Astrocyte (in vitro differentiated cells and primary cell): ENCODE measurements at places on chromosomes 6 and 20. TPM values are rescaled to one million over a fixed set of nuclear protein-coding genes. Genes with fewer than 3 reads are reported as not detected.
A peak's percentile ranks its signal among the peaks of the same experiment; 100 is the strongest.

DNA sequence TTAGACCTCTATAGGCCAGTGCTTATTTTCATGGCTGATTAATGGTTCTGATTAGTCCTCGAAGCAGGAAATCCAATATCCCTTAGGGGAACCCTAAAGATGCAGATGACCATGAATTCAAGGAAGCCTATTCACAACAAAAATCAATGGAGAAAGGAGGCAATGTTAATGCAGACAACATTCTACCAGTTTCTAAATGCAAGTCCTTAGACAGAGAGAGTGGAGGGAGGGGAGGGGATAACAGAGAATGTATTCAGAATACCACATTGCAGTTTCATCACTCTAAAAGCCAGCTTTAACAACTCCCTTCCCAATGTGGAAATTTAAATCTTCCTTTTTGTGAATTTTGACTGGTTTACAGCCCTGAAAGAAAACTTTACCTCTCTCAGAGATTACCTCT is 87.1 kb upstream of the POU3F2 start:
- H3K4me1 ChIP-seq = no peaks in the 10 kb centered on the region
- H3K27ac ChIP-seq = no peak overlapping the region

- H3K4me1 ChIP-seq = no peaks in the 10 kb centered on the region
- H3K36me3 ChIP-seq = no peaks in the 10 kb centered on the region
- no peak for DNase-seq
- H3K4me3 ChIP-seq = no peak overlapping the region
Measured at GRCh38 chr20:63433756-63434531, 38.5 kb downstream of the KCNQ2 start.

Gene PRELID3B
- 55.1 and 68.8 TPM in 2 replicates for total RNA-seq

DNA sequence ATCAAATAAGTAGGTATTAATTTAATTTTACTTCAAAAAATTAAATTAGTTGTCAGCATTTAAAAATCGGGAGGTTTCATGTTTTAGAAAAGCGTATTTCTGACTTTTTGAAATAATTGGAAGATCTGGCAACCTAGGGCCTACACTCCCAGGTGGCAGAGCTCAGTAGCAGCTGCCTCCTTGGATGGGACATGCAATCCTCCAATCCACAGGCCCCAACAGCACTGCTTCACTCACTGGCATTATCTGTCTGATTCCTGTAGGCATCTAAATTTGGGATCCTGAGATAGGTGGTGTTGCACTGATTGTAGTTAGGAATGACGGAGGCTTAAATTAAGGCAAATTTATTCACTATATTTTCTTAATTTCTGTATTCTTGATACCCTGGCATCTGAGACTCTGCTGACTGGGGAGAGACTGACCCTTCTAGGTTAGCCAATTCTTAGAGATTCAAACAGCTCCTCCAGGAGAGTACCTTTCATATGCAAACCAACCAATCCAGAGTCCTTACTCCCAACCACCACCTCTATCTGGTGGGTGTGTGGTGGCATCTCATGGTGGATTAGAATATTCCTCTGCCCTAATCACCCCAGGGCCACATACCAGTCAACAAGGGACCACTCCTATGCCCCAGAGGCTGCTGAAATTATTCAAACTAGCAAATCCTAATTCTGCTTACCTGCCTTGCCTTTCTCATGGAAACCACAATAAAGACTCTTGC is 146.6 kb upstream of the GLP1R start:
- no peaks in the 10 kb centered on the region for H3K36me3 ChIP-seq
- no peak overlapping the region for H3K27ac ChIP-seq
- H3K4me3 ChIP-seq = no peak overlapping the region

Gene CNBD2
- 2.1 and 3.0 TPM in 2 replicates for total RNA-seq

- H3K4me3 ChIP-seq = no peak overlapping the region
- H3K27me3 ChIP-seq = no peaks in the 10 kb centered on the region
- no peak for DNase-seq
- H3K27ac ChIP-seq = no peak overlapping the region
- peaks cover 26% of the 10 kb centered on the region for H3K4me1 ChIP-seq
Measured at GRCh38 chr6:169185692-169186485, 67.8 kb downstream of the THBS2 start.

Gene FILIP1
- 1.0 and 2.0 TPM in 2 replicates for total RNA-seq

Gene CAGE1
- total RNA-seq = 0.10 and 0.30 TPM in 2 replicates

Gene TPBG
- 23.7 and 26.0 TPM in 2 replicates for total RNA-seq

GRCh38 chr6:113476937-113477839 is 380.0 kb upstream of the MARCKS start:
- H3K4me1 ChIP-seq = no peaks in the 10 kb centered on the region
- no peaks in the 10 kb centered on the region for H3K27me3 ChIP-seq
- no peak overlapping the region for H3K27ac ChIP-seq

- no peak for DNase-seq
- no peaks in the 10 kb centered on the region for H3K27me3 ChIP-seq
- H3K27ac ChIP-seq = no peak overlapping the region
Measured at GRCh38 chr6:85983032-85983659, 340.5 kb upstream of the SYNCRIP start.

DNA sequence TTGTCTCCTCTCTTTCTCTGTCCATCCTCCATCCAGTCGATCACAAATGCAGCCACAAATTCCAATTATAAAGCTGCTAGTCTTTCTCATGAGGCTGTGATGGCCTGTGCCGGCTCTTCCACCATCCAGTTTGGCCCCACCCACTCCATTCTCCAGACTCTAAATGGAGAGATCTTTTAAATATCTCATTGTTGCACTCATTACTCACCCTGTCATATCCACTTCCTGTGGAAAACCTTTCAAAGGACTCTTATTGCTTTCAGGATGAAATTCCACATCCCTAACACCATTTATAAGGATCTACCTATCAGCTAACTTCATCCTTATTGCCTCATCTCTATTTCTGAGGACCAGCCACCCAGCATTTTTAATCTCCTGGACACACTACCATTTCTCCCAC is 70.6 kb downstream of the NRN1 start:
- H3K27me3 ChIP-seq = peaks cover 2% of the 10 kb centered on the region
- peak overlapping the region; percentile 23 for H3K4me3 ChIP-seq
- H3K27ac ChIP-seq = no peak overlapping the region
- peaks cover 19% of the 10 kb centered on the region for H3K4me1 ChIP-seq
- peak; percentile 70 for DNase-seq
- H3K36me3 ChIP-seq = no peaks in the 10 kb centered on the region

DNA sequence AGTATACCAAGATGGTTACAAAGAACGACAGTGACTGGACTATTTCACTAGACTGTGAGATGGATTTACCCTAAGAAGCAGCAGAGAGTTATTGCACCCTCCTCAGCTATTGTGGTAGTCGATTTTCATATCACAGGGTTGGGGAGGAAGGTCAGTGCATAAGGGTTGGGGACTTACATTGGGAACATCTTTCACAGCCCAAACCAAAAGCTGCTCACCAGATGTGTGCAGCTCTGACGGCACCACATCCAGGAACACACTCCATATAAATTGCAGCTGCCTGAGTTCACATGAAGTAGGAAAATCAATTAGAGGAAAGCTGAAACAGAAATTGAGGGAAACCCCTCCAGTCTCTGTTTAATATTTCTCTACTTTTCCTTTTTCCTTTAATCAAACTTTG is 470.5 kb upstream of the NRSN1 start:
- no peaks in the 10 kb centered on the region for H3K27me3 ChIP-seq
- no peak overlapping the region for H3K27ac ChIP-seq
- no peaks in the 10 kb centered on the region for H3K4me1 ChIP-seq
- H3K4me3 ChIP-seq = no peak overlapping the region
- no peaks in the 10 kb centered on the region for H3K36me3 ChIP-seq

- H3K27ac ChIP-seq = peak overlapping the region; percentile 5
- DNase-seq = peak; percentile 55
- H3K4me1 ChIP-seq = peaks cover 22% of the 10 kb centered on the region
- H3K4me3 ChIP-seq = no peak overlapping the region
Measured at GRCh38 chr6:116404696-116405095, 33.9 kb downstream of the DSE start.

DNA sequence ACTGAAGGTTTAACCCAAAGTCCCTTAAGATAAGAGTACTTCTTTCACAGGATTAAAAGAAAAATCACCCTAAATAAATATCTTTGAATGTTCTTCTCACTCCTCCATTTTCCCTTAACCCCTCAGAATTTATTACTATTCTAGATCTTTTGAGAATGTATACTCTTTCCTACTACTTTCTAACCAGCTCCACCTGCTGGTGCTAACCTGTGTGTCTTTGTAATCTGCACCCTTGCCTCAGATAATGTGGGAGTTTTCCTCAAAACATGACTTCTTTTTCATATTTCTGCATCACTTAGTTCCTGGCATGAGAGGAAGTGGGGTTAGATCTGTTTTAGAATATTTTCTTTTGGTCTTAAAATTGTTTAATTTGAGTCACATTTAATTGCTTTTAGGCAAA is 394.2 kb downstream of the BMP2 start:
- no peak overlapping the region for H3K27ac ChIP-seq
- H3K36me3 ChIP-seq = no peaks in the 10 kb centered on the region
- no peaks in the 10 kb centered on the region for H3K27me3 ChIP-seq
- no peak overlapping the region for H3K4me3 ChIP-seq

GRCh38 chr20:56181583-56181982 is 66.9 kb upstream of the MC3R start:
- H3K4me3 ChIP-seq = no peak overlapping the region
- no peak for DNase-seq
- no peaks in the 10 kb centered on the region for H3K36me3 ChIP-seq
- no peaks in the 10 kb centered on the region for H3K4me1 ChIP-seq
- no peaks in the 10 kb centered on the region for H3K27me3 ChIP-seq

DNA sequence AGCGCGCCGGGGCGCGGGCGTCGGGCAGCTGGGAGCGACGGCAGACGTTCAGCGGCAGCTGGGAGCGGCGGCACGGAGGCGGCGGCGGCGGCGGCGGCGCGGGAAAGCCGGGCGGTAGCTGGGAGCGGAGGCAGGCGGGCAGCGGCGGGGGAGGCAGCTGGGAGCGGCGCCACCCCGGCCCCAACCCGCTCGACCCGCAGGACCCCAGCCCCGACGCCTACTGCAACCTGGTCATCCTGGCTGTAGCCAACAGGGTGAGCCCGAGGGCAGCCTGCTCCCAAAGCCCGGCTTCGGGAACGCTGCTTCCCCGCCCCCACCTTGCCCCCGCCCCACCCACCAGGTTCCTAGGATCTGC is 8.9 kb downstream of the CCM2L start:
- H3K4me3 ChIP-seq = no peak overlapping the region
- no peaks in the 10 kb centered on the region for H3K36me3 ChIP-seq
- DNase-seq = no peak
- no peak overlapping the region for H3K27ac ChIP-seq
- H3K27me3 ChIP-seq = peaks cover 55% of the 10 kb centered on the region

DNA sequence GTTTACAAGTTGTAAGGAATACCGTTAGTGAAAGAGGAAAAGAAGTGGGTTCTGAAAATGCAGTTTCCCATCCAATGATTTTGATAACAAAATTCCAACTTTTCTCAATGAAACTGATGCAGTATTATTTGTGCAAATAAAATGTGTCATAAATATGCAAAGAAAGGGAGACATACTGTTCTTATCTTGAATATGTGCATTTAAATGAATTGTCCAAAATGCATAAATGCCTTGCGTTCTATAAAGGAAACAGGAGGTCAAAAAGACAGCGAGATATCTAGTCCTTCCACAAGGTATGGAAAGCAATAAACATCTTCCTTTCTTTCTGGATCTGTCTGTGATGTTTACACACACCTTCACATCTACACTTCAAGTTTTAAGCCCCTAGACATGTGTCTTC is 54.6 kb upstream of the ISM1 start:
- no peaks in the 10 kb centered on the region for H3K4me1 ChIP-seq
- no peak for DNase-seq
- H3K36me3 ChIP-seq = no peaks in the 10 kb centered on the region
- no peak overlapping the region for H3K27ac ChIP-seq
- no peak overlapping the region for H3K4me3 ChIP-seq
- no peaks in the 10 kb centered on the region for H3K27me3 ChIP-seq

- H3K4me1 ChIP-seq = peaks cover 25% of the 10 kb centered on the region
- H3K36me3 ChIP-seq = no peaks in the 10 kb centered on the region
- DNase-seq = no peak
- no peaks in the 10 kb centered on the region for H3K27me3 ChIP-seq
- H3K4me3 ChIP-seq = no peak overlapping the region
- no peak overlapping the region for H3K27ac ChIP-seq
Measured at GRCh38 chr6:160137130-160137988, 15.7 kb downstream of the SLC22A1 start.

Gene RAMACL
- 1.2 and 1.3 TPM in 2 replicates for total RNA-seq

- no peaks in the 10 kb centered on the region for H3K36me3 ChIP-seq
- no peaks in the 10 kb centered on the region for H3K27me3 ChIP-seq
- DNase-seq = no peak
- no peak overlapping the region for H3K4me3 ChIP-seq
- H3K4me1 ChIP-seq = no peaks in the 10 kb centered on the region
Measured at GRCh38 chr6:95978230-95978629, 37.5 kb upstream of the FUT9 start.

Gene MOXD1
- 3.5 and 4.8 TPM in 2 replicates for total RNA-seq

Gene APCDD1L
- 16.4 and 23.3 TPM in 2 replicates for total RNA-seq
